ENCODE measurements at places on chromosomes 6 and 20.

DNA sequence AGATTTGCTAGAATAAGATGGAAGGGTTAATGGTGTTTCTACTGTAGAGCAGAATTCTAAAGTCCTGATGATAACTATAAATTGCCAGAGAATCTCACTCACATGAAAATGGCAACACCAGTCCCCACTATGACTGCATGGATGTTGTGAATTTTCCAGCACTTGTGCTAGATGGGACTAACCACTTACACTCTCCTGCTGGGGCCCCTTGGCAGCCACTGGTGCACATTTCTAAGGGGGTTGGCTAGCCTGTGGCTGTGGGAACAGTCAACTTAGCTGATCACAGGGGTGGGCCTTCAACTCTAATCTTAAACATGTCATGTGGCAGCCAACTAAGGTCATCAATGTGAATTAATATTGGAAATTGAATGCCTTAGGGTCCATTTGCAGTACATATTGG is 271.2 kb downstream of the PHACTR1 start:
- no peak for DNase-seq

GRCh38 chr6:149440735-149441671 is 40.9 kb downstream of the SUMO4 start:
- no peak for DNase-seq

DNA sequence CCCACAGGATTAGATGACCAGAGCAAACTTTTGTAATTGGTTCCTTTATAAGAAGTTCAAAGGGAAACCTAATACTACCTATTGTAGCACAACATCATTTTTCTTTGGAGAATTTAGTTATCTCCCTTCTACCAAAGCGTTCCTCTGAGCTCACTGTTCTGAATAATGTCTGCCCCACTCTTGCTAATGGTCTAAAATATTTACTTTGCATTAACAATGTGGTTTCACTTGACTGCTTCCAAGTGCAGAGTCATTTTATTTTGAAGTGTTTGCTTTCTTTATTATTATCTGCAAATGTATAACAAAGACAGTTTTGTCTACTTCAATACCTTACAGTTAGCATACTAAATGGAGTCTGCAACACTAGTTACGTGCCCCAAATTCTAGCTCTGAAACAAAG is 15.0 kb downstream of the TRAPPC3L start:
- no peak for DNase-seq

DNA sequence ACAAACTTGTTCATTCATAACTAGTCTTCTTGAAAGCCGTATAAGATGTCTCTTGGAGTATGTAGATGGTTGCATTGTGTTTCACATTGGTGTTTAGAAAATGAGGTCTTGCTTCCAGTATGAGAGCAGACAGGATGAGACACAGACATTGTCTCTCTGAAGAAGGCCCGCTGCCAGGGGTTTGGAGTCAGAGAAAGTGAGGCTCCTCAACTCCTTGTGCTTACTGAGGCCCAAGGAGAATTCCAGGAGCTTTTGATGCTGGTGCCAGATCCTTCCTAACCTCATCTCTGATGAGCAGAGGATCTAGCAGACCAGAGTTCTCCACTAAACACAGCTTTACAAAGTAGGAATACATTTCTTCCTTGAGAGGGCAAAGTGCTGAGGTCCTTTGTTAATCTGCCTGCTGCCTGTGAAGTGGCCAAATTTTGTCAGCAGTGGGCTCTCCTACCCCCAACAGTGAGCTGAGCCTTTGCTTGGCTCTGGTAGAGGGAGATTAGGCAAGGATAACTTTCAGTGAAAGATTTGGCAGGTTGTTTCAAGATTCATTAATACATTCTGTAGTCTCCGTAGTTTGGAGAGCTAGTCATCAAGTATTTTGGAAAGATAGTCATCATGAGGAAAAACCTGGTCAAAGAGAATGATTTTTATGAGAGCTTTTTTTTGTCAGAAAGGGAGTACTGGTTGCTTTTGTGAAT is 9.7 kb downstream of the MAPRE1 start:
- no peak for DNase-seq

- DNase-seq, result no peak
Measured at GRCh38 chr20:15154070-15154469, 816.7 kb upstream of the FLRT3 start.

- peak; percentile 89 for DNase-seq
Measured at GRCh38 chr6:34143884-34144580, 1.9 kb downstream of the GRM4 start.

GRCh38 chr20:14611479-14611878 is 274.1 kb upstream of the FLRT3 start:
- DNase-seq, result no peak

DNA sequence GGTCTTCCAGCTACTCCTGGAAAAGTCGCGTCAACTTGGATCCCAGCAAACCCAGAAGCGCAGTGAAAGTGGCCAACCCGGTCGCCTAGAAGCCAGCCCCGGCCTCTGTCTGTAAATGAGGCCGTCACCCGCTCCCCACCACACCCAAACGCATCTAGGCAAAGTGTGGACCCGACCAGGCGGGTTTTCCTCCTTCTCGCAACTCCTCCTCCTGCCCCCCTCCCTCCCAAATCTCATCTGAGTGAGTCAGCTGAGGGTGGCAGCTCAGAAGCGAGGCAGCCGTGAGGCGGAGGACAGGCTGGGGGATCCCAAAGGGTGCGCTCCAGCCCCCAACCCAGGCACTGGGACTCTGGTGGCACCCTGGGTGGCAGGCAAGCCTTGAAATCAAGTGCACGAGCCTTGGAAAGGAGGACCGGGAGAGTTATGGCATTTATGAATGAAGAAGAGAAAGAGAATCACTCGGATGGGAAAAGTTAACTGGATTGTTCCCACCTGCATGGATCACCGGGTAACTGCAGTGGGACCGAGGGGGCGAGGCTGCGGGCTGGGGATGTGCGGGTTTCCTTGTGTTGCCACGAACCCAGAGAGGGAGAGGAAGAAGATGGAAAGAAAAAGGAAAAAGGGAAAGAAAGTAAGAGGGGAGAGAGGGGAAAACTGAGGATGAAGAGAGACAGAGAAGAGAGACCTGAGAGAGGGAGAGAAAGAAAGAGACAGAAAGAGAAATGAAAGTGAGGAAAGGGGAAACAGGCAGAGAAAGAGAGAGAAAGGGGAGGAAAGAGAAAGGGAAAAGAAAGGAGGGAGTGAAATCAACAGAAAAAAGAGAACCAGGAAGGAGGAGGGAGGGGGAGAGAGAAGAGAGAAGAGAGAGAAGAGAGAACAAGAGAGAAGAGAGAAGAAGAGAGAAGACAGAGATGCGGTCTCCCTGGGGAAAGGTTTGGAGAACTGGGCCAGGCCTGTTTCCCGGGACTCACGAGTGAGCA is at the start of gene APCDD1L:
Gene APCDD1L (minus strand): TSS at position 167 of the 980 bp plus-strand sequence. CDS start 692 bp downstream, outside the sequence.
- DNase-seq, result no peak

GRCh38 chr6:118562959-118563358 is 14.9 kb downstream of the PLN start:
- DNase-seq, result no peak

GRCh38 chr6:157274471-157275226 is 48.7 kb downstream of the TMEM242 start:
- DNase-seq, result peak; percentile 90

DNA sequence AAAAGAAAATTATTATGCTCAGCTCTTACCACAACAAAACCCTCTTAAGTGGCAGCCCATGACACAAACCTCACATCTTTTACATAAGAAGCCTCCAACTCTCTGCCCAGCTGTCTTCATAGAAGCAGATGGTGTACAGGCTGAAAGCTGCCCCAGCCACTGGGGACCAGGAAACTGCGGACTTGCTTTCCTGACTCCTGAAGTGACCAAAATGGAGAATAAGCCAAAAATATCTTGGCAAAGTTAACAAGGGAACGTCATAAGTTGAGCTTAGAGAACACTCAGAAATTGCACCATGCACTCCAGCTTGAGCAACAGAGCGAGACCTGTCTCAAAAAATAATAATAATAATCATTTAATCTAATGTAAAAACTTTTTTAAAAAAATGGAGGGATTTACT is 160.3 kb upstream of the CDYL start:
- DNase-seq, result no peak

GRCh38 chr20:31868853-31869672 is 1.3 kb downstream of the DUSP15 start:
- DNase-seq, result peak; percentile 43

DNA sequence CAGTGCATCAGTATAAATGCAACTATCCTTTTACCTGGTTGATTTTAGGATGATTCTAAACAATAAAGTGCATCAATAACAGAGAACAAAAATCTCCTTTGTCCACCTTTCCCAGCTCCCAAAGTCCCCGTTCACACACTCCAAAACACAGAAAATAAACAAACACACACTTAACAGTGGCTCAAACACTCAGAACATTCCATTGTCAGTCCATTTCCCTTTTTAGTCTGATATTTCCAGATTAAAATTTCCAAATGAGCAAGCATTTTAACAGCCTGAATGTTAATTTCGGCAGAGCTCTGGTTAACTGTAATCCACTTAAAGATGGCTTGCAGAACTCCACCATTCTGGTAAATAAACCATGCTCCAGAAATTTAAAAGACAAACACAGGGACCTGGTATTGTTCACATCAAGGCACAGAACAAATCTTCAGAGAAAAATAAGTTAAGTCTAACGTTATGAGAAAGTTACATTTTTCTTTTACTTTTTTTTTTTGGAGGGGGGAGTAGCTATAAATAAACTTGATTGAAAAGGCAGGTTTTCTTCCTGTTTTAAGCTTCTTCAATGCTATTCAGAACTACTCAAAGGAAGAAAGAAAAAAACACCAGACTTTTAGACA is 100.8 kb downstream of the DST start:
- DNase-seq, result no peak

- DNase-seq, result no peak
Measured at GRCh38 chr6:15352845-15353244, 107.0 kb downstream of the JARID2 start.

GRCh38 chr6:170256641-170257040 is 34.2 kb downstream of the DLL1 start:
- no peak for DNase-seq

GRCh38 chr6:136901212-136901784 is 20.8 kb upstream of the SLC35D3 start:
- DNase-seq, result no peak

- DNase-seq, result no peak
Measured at GRCh38 chr6:6543181-6543879, 45.2 kb upstream of the LY86 start.

GRCh38 chr6:48826152-48826515 is 636.9 kb downstream of the MMUT start:
- no peak for DNase-seq

GRCh38 chr20:36384022-36384619 is 78.0 kb downstream of the DLGAP4 start:
- peak; percentile 90 for DNase-seq

- DNase-seq, result no peak
Measured at GRCh38 chr6:1068905-1069304, 243.0 kb upstream of the FOXQ1 start.

- DNase-seq, result no peak
Measured at GRCh38 chr6:130010387-130010786, 8.0 kb upstream of the L3MBTL3 start.

DNA sequence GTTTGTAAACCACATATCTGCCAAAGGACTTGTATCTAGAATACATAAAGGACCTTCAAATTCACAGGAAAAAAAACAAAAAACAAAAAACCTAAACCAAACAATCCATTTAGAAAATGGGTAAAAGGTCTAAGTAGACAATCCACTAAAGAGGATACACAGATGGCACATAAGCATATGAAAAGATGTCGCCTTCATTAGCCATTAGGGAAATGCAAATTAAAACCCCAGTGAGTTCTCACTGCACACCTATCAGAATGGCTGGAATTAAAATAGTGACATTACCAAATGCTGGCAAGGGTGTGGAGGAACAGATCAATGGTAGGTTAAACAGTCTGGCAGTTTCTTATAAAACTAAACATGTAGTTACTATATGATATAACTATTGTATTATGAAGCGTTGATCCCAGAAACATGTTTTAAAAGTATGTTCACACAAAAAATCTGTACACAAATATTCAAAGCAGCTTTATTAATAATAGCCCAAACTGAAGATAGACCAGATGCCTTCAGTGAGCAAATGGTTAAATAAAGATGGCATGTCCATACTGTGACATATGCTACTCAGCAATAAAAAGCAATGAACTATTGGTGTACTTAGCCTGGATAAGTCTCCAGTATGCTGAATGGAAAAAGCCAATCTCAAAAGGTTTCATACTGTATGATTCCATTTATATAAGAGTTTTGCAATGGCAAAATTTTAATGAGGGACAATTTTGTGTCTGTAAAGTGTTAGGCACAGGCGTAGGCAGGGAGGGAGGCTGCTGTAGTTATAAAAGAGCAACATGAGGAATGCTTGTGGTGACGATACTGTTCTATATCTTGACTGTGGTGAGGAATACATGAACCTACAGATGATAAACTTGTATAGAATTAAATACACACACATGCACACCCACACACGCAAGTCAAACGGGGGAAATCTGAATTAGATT is 43.9 kb downstream of the PLCB1 start:
- DNase-seq, result no peak

- no peak for DNase-seq
Measured at GRCh38 chr6:159609652-159610178, 83.3 kb downstream of the SOD2 start.

- peak; percentile 29 for DNase-seq
Measured at GRCh38 chr6:158908606-158909005, 89.4 kb upstream of the EZR start.

GRCh38 chr6:106102034-106102433 is 15.9 kb downstream of the PRDM1 start:
- DNase-seq, result no peak

- DNase-seq, result no peak
Measured at GRCh38 chr6:106098383-106099234, 12.5 kb downstream of the PRDM1 start.

DNA sequence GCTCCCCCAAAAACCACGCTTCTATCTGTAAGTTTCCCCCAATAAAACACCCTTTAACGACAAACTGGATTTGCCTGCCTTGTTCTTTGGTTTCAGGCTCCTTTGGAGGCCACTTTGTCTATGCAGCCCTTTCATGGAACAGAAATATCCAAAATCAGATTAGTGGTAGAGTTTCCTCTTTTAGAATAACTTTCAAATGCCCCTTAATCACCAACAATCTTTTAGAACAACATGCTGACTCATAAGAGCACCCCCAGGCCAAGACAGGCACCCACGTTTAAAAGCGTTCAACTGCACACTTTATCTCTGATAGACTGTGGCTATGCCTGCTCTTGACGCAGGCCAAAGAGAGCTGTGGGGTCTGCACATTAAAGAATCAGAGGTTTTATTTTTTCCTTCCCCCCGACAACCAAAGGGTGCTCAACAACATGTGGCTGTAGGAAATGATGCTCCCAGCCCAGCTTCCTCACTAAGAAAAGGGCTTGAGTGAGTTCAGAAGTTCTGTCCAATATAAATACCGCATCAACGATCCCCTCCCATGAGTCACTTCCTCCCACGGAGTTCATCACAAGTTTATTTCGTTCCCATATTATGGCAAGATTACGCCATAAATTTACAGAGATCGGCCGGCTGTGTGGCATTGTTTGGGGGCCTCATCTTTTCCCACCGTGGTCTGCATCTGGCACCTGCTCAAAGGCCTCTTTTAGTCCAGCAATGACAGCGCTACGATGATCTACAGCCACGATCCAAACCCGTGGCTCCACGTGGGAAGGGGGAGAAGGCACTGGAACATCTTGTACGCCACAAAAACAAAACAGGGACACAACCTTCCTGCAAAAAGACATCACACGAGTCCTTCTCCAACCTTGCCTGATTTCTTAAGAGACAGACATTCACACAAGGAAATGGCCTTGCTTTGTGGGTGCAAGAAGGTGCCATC is 88.8 kb upstream of the NFATC2 start:
- no peak for DNase-seq

GRCh38 chr6:30885481-30885998 is 1.2 kb downstream of the DDR1 start:
- DNase-seq, result no peak

GRCh38 chr20:60304931-60305330 is 346.7 kb downstream of the CDH26 start:
- no peak for DNase-seq

Data from ecto neural progenitor cell (in vitro differentiated cells).